ENCODE measurements at places on chromosomes 11 and 22. TPM values are rescaled to one million over a fixed set of nuclear protein-coding genes. Genes with fewer than 3 reads are reported as not detected.

- DNase-seq, result no peak
Measured at GRCh38 chr11:1773131-1773993, 9.6 kb upstream of the CTSD start.

- DNase-seq, result no peak
Measured at GRCh38 chr11:34415538-34415937, 23.2 kb upstream of the CAT start.

DNA sequence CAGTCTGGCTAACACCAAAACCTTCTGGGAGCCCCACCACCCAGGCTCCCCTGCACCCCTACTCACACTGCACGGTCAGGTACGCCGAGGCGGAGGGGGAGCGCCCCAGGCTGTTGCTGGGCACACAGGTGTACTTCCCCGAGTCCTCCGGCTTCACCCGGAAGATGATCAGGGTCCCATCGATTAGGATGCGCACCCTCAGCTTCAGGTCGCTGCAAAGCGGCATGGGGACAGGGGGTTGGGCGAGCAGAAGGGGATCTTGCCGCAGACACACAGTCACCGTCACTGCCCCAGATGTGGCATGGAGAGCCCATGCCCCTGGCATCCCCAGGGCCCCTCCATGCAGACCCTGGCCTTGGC lies 21.2 kb downstream of the IGSF9B start:
- no peak for DNase-seq

The WEE1 gene
- 237 TPM for total RNA-seq

- DNase-seq, result no peak
Measured at GRCh38 chr11:104876861-104877431, 21.3 kb downstream of the CASP12 start.

The OR51E2 gene
- total RNA-seq, result not detected

DNA sequence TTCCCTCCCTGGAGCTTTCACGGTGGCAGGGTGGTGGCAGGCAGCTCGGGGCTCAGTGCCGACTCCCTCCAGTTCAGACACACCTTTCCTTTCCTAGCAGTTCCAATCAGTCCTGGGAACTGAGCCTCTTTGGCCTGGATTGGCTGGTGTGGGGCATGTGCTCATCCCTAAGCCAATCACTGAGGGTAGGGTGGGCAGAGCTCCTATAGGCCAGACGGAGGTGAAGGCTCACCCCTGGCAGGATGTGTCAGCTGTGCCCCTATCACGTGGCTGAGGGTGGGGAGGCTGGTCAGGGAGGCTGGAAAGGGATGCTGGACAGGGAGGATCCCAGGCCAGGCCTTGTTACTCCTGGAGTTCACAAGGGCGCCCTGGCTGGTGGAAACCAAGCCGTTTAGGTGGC lies 40.2 kb downstream of the CACNA1I start:
- DNase-seq, result no peak

DNA sequence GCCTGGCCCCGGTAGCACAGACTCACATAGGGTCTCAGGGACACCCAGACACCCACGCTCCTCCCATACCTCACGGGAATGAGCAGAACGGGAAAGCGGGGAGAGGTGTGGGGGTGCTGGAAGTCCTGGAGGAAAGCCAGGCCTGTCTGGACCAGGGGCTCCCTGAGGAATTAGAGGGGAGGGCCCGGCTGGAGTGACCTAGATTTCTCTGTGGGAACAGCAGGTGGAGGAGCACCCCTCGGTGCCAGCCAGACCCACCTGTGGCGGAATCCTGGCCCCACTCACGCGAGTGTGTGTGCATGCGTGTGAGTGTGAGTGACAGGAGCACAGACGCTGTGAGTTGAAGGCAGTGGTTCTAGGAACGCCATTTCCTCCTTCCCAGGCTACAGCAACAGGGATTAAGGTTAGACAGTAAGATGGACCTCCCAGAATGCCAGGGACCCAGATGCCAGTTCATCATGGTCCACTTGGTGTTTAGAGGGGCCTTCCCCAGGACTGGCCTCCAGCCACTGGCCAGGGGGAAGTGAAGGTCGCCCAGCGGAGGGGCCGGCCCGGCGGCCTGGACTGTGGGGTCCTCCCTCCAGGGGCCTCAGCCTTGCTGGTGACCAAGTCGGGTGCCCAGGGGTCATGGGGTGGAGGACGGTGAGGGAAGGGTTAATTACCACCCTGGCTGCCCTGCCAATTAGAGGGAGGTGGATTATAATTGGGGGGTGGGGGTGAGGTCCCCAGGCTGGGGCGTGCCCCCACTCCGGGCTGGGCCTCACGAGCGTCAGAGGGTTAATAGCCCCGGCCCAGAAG lies 1.0 kb downstream of the PKP3 start:
- DNase-seq, result no peak

- DNase-seq, result peak; percentile 43
Measured at GRCh38 chr22:37080838-37081237, 28.7 kb downstream of the TMPRSS6 start.

DNA sequence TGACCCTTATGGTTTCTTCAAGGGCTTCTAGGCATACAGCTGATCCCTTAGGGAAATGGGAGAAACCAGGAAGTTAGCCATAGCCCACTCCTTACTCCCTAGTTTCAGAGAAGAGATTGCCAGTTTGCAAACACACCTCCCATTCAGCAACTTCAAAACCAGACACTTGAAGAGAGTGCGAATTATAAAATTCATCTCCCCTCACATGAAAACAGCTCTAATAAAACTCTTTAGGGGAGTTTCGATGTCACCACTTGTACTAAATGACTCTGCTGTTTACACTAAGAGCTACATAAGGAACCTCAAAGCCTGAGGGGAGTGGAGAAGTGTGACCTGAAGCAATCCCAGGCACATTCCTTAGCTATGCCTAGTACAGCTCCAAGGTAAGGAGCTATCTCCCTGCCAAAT lies 8.3 kb downstream of the LGR4 start:
- DNase-seq, result no peak

The UNC93B1 gene
- total RNA-seq, result 49.7 TPM

The TNNT3 gene
- 4.7 TPM for total RNA-seq

The SERPING1 gene
- not detected for total RNA-seq

- no peak for DNase-seq
Measured at GRCh38 chr11:108914981-108915380, 250.1 kb downstream of the DDX10 start.

GRCh38 chr22:41910050-41911000 lies 4.5 kb downstream of the SHISA8 start:
- DNase-seq, result no peak

- DNase-seq, result no peak
Measured at GRCh38 chr11:66181632-66182315, 86.7 kb upstream of the RAB1B start.

The PRAME gene
- total RNA-seq, result not detected

GRCh38 chr22:47100019-47100418 lies 337.6 kb downstream of the TBC1D22A start:
- no peak for DNase-seq

GRCh38 chr11:23021287-23021863 lies 161.1 kb upstream of the CCDC179 start:
- DNase-seq, result peak; percentile 24

GRCh38 chr22:38613588-38613987 lies 42.6 kb downstream of the FAM227A start:
- DNase-seq, result no peak

- no peak for DNase-seq
Measured at GRCh38 chr22:45649809-45650208, 21.8 kb upstream of the ATXN10 start.

The DEUP1 gene
- total RNA-seq, result not detected

DNA sequence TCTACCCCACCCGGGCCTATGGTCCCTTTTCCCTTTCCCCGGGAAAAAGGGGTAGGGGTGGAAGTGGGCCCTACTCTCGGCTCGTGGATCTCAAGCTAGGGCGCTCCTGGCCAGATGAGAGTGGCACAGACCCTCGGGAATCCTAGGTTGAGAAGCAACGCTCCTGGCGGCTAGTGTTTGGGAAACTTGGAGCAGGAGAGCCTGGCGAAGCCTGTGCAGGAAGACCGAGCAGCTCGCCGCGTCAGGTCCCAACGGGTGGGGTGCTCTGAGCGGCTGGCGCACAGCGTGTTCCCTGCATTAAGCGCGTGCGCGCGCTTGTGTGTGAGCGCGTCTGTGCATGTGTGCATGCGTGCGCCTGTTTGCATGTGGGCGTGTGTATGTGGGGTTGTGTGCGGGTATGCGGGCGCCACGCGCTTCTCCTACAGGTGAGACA lies 7.1 kb upstream of the FLI1 start:
- DNase-seq, result no peak

The MRGPRX1 gene
- not detected for total RNA-seq

DNA sequence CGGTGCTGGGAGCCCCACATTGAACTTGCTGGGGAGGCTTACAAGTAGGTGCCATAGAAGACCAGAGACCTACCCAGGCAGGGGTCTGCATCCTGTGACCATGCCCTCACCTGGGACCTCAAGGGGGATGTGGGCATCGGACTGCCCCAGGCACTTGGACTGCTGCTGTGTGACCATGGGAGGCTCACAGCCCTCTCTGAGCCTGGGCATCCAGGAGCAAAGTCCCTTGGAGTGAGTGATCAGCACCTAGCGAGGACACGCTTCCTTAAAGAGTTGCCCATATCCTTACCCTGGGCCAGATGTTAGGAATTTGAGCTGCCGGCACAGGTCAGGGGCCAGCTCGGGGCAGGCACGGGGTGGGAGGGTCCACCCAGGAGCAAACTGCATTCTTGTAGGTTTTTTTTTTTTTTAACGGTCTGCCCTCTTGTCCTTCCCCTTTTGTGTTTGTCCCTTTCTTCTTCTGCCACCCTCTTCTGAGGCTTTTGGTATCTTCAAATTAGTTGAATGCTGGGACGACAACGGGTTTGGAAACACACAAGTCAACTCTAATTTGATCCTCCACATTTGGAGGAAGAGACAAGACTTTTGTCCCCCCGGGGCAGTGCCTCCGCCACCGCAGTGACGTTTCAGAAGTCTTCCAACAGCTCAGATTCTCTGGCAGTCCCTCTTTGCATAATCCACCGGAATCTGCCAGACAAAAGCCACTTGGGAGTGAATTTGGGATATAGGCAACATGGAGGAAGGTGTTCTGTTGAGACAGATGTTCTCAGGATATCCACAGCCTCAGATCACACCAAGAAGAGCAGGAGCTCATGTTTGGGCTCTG lies 46.1 kb upstream of the LINC01488 start:
- no peak for DNase-seq

The TH gene
- total RNA-seq, result not detected

DNA sequence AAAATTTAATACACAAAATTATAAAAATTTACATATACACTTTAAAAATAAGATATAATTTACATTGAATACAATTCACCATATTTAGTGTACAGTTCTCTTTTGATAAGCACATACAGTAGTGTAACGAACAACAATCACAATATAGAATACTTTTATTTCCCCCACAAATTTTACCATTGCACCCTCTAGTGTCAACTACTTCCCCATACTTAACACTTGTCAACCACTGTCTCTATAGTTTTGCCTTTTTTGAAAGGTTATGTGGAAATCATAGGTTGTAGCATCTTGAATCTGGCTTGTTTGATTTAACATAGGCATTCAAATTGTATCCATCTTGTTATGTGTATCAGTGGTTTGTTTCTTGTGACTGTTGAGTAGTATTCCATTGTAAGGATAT lies 21.3 kb upstream of the PANX1 start:
- DNase-seq, result no peak

DNA sequence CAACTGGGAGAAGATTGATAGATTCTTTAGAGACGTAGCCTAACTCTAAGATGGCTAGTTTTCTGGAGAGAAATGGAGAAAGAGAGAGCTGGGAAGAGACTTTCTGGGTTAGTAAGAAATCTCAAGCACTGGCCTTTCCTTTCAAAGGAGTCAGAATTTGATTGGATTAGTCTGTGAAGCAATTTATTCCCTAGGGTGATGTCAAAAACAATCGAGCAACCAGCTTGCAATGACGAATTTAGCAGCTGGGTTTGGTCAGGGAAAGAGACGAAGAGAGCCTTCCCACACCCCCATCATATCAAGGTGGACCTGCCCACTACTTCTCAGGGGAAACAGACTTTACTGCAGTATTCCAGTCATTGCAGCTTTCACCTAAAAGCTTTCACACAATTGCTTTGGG lies 10.8 kb downstream of the KRTAP5-6 start:
- no peak for DNase-seq

DNA sequence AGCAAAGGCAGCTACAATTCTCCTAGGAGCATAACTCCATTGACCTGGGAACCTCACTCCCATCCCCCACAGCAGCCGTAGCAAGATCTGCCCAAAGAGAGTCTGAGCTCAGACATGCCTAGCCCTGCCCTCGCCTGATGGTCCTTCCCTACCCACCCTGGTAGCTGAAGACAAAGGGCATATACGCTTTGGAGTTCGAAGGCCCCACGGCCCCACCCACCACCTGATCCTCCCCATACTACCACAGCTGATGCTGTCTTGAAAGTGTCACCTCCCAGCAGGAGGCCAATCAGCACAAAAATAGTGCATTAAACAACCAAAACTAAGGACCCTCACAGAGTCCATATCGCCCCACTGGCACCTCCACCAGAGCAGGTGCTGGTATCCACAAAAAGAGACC lies 22.6 kb upstream of the GNAZ start:
- no peak for DNase-seq

The PRG2 gene
- total RNA-seq, result 1.1 TPM

The LRRC74B gene
- total RNA-seq, result not detected

DNA sequence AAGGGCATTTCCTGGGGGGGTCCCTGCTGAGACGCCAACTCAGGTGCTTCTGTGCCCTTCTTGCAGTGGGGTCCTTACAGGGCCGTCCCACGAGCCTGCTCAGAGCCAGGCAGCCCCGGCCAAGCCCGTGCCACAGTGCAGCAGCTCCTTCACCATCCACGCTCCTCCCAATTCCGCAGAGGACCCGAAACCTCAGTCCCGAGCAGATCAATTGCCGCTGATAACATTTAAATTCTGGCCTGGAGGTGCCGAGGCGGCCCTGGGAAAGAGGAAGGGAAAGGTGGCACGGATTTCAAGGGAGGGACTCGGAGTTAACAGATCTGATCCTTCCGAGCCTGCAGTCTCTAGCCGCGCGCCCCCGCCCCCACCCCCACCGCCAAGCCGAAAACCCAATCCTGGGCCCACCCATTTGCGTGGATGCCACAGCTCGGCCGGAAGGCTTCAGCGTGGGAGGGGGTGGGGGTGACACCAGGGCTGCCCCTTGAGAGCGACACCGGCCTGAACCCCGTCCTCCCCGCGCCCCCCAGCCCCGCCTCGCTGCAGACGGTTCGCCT lies 32.3 kb upstream of the JAM3 start:
- no peak for DNase-seq

- no peak for DNase-seq
Measured at GRCh38 chr11:69480547-69481392, 693 bp upstream of the LINC01488 start.

The HPS4 gene
- total RNA-seq, result 89.6 TPM

The ACRV1 gene
- total RNA-seq, result not detected
